Sigmoid colon (tissue), 7 donors: ENCODE measurements at places on chromosomes 2 and 18. TPM values are rescaled to one million over a fixed set of nuclear protein-coding genes. Genes with fewer than 3 reads are reported as not detected.

MYCN gene
- total RNA-seq = 0.33 TPM

DNA sequence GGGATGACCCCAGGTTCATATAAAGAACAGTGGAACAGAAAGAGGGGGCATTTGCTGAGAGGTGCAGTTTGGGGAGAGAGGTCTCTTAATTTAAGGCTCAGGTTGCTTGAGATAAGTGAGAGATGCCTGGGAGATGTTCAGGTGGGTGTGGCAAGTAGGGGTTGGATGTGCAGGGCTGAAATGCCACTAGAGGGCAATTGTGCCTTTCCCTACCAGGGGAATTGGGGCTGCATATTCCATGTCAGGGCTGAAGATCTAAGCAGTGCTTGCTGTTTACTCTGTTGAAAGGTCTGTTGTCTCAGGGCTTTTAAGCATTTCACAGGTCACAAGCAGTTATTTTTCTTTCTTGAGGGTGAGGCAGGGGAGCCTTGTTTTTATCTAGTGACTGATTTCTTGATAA, 7.8 kb downstream of the CCDC85A start:
- DNase-seq = no peak

DNA sequence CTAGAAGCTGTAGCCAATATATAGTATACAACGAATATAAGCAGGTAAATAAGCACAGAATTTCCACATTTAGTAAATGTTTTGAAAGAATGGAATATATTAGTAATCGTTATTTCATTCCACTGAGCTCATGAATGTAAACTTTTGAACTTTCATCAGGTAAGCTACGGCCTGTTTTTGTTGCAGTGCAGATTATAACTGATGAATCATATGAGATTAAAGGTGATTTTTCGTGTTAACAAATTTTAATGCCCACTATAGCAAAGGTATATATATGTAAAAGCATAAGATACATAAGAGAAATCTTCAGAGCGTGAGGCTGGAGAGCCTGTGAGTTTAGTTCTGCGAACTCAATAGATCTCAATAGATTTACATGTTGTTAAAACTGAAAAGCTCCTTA, 1.1 kb downstream of the SCYGR1 start:
- no peak for DNase-seq

CASP10 gene
- total RNA-seq = 5.4 TPM

RTP5 gene
- not detected for total RNA-seq

DNA sequence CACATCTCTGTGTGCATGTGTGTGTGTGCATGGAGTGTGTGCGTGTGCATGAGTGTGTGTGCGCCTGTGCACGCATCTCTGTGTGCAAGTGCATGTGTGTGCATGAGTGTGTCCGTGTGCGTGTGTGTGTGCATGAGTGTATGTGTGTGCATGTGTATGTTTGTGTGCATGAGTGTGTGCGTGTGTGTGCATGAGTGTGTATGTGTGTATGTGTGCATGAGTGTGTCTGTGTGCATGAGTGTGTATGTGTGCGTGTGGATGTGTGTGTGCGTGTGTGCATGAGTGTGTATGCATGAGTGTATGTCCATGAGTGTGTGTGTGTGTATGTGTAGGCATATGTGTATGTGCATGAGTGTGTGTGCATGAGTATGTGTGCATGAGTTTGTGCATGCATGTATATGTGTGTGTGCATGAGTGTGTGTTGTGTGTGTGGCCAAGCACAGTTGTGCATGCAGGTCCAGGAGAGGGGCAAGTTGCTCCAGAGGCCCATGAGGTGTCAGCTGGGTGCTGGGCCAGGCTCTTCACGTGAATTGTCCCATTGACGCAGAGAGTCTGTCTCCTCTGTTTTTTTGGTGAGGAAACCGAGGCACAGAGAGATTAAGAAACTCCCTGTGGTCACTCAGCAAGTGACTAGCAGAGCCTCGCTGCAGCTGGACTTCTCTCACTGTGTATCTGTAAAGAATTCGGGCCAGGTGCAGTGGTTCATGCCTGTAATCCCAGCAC, 75.5 kb downstream of the ASB1 start:
- DNase-seq = no peak

DNA sequence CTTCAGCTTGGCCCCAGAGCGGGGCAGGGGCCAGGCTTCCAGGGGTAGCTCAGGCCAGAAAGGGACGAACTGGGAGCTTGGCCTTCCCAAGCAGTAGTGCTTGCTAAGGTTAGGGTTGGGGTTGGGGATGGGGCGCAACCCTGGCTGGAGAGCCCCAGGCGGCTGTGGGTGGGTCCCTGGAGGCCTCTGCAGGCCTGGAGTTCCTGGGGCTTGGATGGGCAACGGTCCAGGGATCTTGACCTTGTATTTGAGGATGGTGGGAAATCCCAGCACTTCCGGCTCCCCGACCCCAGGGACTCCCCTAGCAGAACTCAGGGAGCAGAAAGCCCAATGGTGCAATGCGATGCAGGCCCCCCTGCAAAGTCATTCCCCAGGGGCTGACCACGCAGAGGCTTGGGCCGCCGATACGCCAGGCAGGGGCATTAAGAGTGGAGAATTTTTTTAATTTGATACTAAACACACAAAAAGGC, 12.6 kb upstream of the MLPH start:
- peak; percentile 82 for DNase-seq

IL37 gene
- not detected for total RNA-seq

DNA sequence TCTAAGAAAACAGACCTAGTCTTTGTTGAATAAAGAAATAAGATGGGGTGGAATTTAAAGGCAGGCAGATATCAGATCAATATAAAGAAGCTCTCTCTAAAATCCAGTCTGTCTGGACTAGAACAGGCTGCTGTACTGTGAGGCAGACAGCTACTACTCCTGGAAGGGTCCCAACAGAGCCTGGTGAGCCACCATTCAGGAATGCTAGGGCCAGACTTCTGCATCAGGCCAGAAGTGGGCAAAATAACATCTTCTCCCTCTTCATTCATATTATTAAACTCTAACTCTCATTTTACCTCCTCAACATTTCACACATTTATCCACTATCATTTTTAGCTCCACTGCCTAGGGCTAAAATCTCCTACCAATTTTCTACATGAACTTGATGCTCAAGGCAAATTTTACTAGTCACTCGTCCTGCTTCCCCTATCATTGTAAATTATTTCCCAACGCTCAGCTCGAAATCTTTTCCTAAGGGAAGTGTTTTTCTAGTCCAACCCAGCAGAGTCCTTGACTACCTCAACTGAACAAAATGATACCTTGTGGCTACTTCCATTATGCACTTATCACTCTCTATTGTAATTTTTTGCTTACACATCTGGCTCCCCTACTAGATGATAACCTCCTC, 45.2 kb upstream of the GLS start:
- peak; percentile 75 for DNase-seq

LOXHD1 gene
- 0.27 TPM for total RNA-seq
